Mesenchymal stem cell (in vitro differentiated cells and primary cell): ENCODE measurements at places on chromosomes 12 and 14.
A peak's percentile ranks its signal among the peaks of the same experiment; 100 is the strongest.

- DNase-seq: no peak
These were observed 44.7 kb upstream of the NEDD1 start for GRCh38 chr12:96862326-96862725.

DNA sequence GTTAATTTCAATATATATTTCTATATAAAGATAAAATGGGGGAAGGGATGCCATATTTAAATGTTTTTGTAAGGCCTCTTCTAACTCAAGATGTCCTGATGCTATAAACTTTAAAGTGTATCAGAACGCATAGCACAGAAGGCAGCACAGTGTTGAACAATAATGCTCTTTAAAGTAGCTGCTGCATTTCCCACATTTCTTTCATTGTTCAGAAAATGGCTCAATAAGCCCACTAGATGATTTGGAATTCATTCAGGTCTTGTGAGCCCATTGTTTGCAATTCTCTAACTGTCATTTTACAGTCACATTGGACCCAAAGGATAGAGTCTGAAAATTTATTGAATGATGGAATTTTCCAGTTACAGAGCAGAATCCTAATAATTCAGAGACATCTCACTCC is 64.0 kb upstream of the PCED1B start:
- DNase-seq: no peak

GRCh38 chr12:80565271-80565670 is 121.2 kb downstream of the PTPRQ start:
- DNase-seq: peak; percentile 42

DNA sequence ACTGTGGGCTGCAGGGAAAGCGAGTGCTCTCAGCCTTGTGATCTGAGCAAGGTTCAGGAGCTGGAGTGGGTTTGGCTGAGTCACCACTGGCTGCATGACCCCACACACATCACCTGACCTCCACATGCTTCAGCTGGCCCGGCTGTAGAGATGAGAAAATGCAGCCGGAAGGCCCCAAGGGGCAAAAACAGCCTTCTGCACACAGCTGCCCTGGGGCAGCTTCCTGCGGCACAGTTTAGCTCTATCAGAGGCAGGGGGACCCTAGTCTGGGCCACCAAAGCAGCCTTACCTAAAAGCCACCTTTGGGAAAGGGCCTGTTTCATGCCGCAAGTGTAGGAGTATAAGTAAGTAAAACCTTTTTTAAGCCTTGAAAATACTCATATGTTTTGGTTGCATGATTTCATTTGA is 123.3 kb downstream of the SSPN start:
- peak; percentile 91 for DNase-seq

GRCh38 chr12:16524378-16524777 is 81.6 kb downstream of the LMO3 start:
- no peak for DNase-seq

DNA sequence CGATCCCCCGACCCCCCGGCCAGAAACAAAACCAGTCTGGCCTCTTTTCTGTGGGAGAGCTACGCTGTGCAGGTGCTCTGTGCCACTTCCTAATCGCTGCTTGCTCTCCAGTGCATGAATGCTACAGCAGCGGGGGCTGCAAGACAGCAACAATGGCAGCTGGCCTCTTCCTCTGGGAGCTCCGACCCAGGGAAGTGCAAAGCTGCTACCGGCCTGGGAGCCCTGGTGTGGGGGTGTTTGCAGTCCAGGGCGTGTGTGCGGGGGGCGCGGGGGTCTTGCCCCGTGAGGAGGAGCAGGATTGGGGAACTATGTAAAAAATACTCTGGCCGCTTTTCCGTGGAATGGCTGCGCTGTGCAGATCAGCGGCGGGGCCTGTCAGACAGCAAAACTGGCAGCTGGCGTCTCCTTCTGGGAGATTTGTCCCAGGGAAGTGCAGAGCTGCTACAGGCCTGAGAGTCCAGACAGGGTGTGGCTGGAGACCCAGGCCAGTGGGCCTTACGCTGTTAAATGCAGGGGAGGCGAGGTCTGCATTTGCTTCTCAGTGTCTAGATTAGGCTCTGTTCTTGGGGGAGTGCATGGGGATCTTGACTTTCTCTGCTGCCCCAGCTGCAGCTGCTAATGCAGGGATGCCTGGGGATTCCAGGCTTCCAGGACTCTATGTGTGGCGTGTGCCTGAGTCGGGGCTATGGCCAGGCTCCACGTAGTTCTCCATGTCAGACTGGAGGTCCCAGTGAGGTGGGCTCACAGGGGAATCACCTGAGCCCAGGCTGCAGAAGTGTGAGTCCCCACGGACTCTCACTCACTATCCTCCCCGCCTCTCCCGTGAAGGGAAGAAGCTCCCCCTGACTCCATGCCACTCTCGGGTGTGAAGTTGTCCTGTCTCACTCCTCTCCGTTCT is 344.5 kb downstream of the AEBP2 start:
- no peak for DNase-seq
